ENCODE measurements at places on chromosomes 6 and 20. TPM values are rescaled to one million over a fixed set of nuclear protein-coding genes. Genes with fewer than 3 reads are reported as not detected.

GRCh38 chr6:56076033-56076432, 171.3 kb downstream of the COL21A1 start:
- H3K27me3 ChIP-seq: no peaks in the 10 kb centered on the region
- H3K27ac ChIP-seq: no peak overlapping the region
- no peak for DNase-seq
- H3K36me3 ChIP-seq: no peaks in the 10 kb centered on the region

WFDC5 gene
- not detected for total RNA-seq

DNA sequence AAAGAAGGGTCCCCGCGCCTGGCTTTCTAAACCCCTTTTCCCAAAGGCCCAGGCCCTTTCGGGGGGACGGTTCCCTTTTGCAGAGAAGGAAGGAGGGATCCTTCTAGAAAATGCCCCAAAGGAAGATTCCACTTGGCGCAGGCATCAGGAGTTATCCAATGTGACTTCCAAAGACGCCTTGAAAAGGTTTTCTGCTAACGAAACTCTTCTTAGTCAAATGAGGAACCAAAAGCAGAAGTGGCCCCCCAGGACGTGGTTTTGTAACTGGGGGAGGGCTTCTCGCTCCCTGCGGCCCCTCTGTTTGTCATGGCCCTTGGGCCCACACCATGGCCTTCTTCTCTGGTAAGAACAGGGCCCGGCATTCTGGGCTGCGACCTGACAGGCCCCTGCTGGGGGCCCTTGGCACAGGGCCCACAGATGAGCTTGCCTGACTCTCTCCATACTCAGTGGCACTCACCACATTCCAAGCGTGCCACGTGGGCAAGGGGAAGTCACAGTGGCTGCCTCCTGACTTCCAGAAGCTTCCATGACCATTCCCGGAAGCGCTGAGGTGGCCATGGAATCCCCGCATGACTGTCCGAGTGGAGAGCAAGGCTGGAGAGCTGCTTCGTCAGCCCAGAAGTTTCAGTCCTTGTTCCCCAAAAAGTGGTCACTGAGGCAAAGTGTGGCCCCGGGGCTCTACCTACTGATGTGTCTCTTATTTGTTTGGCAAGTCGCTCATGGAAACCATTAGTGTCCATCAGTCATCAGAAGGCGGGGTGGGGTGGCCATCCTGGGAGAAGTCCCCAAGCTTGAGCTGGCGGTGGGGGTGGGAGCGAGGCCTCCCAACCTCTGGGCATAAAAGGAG, 834 bp upstream of the CTSZ start:
- H3K36me3 ChIP-seq: peaks cover 6% of the 10 kb centered on the region
- H3K4me1 ChIP-seq: peaks cover 49% of the 10 kb centered on the region
- peak; percentile 66 for DNase-seq
- H3K27me3 ChIP-seq: no peaks in the 10 kb centered on the region
- H3K4me3 ChIP-seq: peak overlapping the region; percentile 69
- H3K27ac ChIP-seq: peak overlapping the region; percentile 95

DNA sequence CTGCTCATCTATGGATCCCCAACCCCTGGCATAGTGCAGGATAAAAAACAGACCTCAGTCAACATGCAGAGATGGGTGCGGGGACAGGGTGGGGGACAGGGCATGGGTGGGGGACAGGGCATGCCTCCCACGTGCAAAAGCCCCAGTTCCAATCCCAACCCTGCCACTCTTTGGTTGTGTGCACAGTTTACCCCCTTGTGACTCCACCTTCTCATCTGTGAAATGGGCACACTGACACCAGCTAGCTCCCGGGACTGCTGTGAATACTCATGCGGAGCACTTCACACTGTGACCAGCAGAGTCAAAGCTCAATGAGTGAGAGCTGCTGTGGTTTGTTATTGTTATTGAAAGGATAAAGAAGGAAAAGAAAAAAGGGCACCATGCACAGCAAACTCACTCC, 69.3 kb downstream of the NFATC2 start:
- H3K36me3 ChIP-seq: no peaks in the 10 kb centered on the region
- DNase-seq: no peak
- no peaks in the 10 kb centered on the region for H3K27me3 ChIP-seq
- no peak overlapping the region for H3K27ac ChIP-seq

GRCh38 chr6:167758309-167759023, 68.2 kb upstream of the AFDN start:
- no peaks in the 10 kb centered on the region for H3K36me3 ChIP-seq
- H3K27me3 ChIP-seq: no peaks in the 10 kb centered on the region
- H3K4me3 ChIP-seq: no peak overlapping the region
- H3K27ac ChIP-seq: no peak overlapping the region
- DNase-seq: no peak

DNA sequence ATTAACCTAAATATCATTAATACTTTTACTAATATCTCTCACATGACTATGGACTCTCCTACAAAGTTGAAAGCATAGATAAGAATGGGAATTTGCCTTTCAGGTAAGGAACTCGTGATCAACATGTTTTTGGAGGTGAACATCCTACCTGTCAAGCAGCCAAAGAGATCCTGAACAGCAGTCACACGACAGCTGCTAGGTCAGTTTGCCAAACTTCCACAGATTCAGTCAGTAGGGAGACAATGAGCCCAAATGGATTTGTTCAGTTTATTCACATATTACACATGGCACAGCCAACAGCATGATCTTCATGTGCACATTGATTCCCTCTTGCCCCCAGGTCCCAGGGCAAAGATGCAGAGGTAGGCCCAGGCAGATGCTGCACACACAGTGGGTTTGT, 86.1 kb upstream of the LOC128125822 start:
- H3K27me3 ChIP-seq: no peaks in the 10 kb centered on the region
- no peak overlapping the region for H3K4me3 ChIP-seq
- H3K4me1 ChIP-seq: no peaks in the 10 kb centered on the region
- no peak overlapping the region for H3K27ac ChIP-seq
- H3K36me3 ChIP-seq: no peaks in the 10 kb centered on the region
- DNase-seq: no peak

ABCF1 gene
- 45.1 TPM for total RNA-seq

DNA sequence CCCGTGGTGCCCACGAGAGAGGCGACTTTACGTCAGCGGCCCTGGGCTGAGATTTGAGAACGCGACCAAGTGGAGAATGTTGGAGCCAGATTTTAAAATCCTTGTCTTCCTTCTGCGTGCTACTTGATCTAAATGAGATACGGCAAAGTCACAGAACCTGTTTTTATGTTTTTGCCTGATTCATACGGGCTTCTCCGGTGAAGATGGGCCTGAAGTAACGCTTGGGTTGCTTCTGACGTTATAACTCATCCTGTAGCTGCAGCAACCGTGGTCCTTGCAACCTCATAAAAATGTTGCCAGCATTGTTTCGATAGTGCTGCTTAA, 462 bp upstream of the SLC35B3 start:
- no peaks in the 10 kb centered on the region for H3K36me3 ChIP-seq
- peak overlapping the region; percentile 92 for H3K27ac ChIP-seq
- H3K27me3 ChIP-seq: no peaks in the 10 kb centered on the region
- H3K4me3 ChIP-seq: peak overlapping the region; percentile 55

CRYBG1 gene
- total RNA-seq: 20.1 TPM

- H3K4me1 ChIP-seq: no peaks in the 10 kb centered on the region
- H3K36me3 ChIP-seq: no peaks in the 10 kb centered on the region
- no peak overlapping the region for H3K4me3 ChIP-seq
- no peak overlapping the region for H3K27ac ChIP-seq
- DNase-seq: no peak
Measured at GRCh38 chr6:25927756-25928216, 2.7 kb downstream of the SLC17A2 start.

- no peak for DNase-seq
- H3K27ac ChIP-seq: no peak overlapping the region
- no peaks in the 10 kb centered on the region for H3K4me1 ChIP-seq
- no peak overlapping the region for H3K4me3 ChIP-seq
- no peaks in the 10 kb centered on the region for H3K36me3 ChIP-seq
Measured at GRCh38 chr6:81849248-81849647, 96.8 kb upstream of the TENT5A start.

GRCh38 chr6:150894935-150895552, 29.5 kb downstream of the MTHFD1L start:
- no peaks in the 10 kb centered on the region for H3K36me3 ChIP-seq
- H3K27ac ChIP-seq: no peak overlapping the region
- no peak overlapping the region for H3K4me3 ChIP-seq
- DNase-seq: peak; percentile 27
- H3K4me1 ChIP-seq: peaks cover 5% of the 10 kb centered on the region
- no peaks in the 10 kb centered on the region for H3K27me3 ChIP-seq

Measured in upper lobe of left lung (tissue), 6 donors.